ENCODE measurements at places on chromosomes 2 and 18. TPM values are rescaled to one million over a fixed set of nuclear protein-coding genes. Genes with fewer than 3 reads are reported as not detected.
A peak's percentile ranks its signal among the peaks of the same experiment; 100 is the strongest.

DNA sequence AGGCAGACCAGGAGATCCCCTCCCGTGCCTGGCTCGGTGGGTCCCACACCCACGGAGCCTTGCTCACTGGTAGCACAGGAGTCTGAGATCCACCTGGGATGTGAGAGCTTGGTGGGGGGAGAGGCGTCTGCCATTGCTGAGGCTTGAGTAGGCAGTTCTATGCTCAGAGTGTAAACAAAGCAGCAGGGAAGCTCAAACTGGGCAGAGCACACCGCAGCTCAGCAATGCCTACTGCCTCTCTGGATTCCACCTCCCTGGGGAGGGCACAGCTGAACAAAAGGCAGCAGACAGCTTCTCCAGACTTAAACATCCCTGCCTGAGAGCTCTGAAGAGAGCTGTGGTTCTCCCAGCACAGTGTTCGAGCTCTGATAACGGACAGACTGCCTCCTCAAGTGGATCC lies 85.1 kb downstream of the UGP2 start:
- DNase-seq: no peak
- H3K4me1 ChIP-seq: no peaks in the 10 kb centered on the region
- no peak overlapping the region for H3K27ac ChIP-seq
- no peak overlapping the region for H3K4me3 ChIP-seq
- H3K36me3 ChIP-seq: peaks cover 16% of the 10 kb centered on the region

DNA sequence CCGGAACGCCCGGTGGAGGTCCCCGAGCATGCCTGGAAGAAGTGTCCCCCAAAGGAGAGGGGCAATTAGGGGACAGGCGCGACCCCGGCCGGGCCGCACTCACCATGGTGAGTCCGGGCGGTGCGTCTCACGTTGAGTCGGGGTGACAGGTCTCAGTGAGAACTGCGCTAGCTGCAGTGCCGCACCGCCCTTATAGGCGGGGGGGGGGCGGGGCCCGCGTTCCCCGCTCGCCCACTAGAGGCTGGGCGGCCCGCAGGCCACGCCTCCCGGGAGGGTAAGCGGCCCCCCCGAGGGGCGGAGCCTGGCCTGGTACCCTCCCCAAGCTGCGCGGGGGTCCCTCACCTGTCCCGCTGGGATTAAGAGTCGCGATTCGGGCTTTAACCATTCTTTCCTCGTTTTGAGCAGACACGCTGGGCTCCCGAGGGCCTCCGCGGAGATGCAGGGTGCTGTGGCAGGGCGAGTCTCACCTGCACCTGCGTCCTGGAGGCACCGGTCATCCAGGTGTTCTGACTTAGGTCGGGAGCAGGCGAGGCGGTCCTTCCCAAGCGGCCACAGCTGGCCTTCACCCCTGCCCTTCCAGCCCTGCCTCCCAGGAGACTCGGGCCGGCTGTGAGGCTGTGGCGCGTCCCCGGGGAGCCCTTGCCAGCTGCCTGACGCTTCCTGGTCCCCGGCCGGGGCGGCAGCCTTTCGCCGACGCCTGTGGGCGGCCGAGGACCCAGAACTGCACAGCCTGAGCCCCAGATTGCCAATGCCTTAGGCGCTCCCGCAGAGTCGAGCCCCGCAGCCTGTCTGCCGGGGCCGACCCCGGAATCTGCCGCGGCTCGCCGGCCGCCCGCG lies at the start of gene TUBA4A:
TSS of gene TUBA4A (minus strand) at position 166 of the 837 bp plus-strand sequence. CDS start at position 106, 60 bp downstream.
- H3K4me1 ChIP-seq: peaks cover 60% of the 10 kb centered on the region
- peak within 1 kb of the TSS; percentile 62 for H3K4me3 ChIP-seq
- peaks cover 2% of the 10 kb centered on the region for H3K27me3 ChIP-seq
- DNase-seq: peak; percentile 58
- no peak within 1 kb of the TSS for H3K27ac ChIP-seq
- no peaks in the 10 kb centered on the region for H3K36me3 ChIP-seq

Gene IRS1
- 8.7 TPM for total RNA-seq

DNA sequence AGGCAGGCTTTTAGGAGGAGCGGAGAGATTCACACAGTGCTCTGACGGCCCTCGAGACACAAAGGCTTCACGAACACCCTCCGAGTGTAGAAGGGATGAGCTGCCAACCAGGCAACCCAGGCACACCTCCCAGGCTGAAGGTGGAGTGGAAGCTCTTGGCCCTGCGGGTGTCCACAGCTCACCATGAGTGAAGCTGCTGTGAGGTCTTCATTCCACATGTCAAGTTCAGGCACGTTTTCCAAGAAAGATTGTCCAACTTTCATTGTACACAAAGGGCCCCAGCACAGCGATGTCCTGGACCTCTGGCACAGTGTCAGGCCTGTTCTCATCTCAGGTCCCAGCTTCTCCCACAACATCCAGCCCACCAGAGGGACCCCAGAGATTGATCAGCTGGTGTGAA lies 13.4 kb downstream of the PARD6G start:
- DNase-seq: no peak
- H3K36me3 ChIP-seq: no peaks in the 10 kb centered on the region
- H3K4me1 ChIP-seq: peaks cover 14% of the 10 kb centered on the region
- no peak overlapping the region for H3K27ac ChIP-seq
- no peaks in the 10 kb centered on the region for H3K27me3 ChIP-seq

GRCh38 chr2:73979686-73980085 lies 5.0 kb upstream of the TET3 start:
- H3K36me3 ChIP-seq: no peaks in the 10 kb centered on the region
- no peak overlapping the region for H3K4me3 ChIP-seq
- peak; percentile 35 for DNase-seq
- no peak overlapping the region for H3K27ac ChIP-seq
- H3K4me1 ChIP-seq: peaks cover 47% of the 10 kb centered on the region

Gene FAM228A
- not detected for total RNA-seq

DNA sequence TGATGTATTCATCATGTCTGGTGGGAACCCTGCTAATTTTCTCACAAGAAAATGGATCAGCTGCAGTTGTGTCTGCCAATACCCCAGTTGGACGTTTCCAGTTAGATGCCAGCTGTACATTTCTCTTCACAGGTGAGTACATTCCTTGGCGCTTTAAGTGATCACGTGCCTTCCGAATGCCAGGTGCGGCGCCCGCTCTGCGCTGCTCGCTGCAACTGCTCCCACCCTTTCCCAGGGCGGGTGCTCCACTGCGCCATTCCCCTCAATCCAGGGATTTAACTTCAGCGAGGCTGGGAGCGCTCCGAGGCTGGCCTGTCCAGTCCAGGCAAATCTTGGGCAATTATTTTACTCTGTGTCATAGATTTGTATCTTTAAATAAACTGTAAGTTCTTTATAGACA lies 225.0 kb upstream of the RAB6C start:
- H3K4me3 ChIP-seq: no peak overlapping the region
- no peak overlapping the region for H3K27ac ChIP-seq
- DNase-seq: no peak
- peaks cover 57% of the 10 kb centered on the region for H3K27me3 ChIP-seq

DNA sequence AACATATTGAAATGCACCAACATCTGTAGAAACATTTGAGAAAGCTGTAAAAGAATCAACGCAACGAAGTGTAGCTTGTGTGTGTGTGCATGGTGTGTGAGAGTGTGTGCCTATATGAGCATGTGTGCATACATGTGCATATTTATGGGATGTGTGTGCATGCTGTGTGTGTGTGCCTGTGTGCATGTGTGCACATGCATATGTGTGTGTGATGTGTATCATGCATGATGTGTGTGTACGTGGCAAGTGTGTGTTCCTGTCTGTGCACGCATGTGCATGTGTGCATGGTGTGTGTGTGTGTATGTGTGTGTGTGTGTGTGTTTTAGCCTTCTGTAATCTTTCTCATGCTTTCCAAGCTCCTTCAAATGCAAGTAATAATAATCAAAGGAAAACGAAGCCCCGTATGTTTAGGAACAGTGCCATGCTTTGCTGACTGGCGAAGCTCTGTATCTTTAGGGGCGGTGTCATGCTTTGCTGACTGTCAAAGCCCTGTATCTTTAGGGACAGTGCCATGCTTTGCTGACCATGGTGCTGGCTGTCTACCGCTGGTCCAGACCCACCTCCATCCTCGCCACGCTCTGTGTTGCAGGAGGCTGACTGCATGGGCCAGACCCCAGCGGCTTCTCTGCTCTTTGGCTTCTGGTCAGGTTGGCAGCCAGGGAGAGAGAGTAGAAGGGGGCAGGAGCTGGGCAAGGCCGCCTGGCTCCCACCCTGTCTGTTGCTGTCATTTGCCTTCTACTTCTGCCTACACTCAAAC lies 129.2 kb downstream of the ASB1 start:
- H3K4me1 ChIP-seq: peaks cover 9% of the 10 kb centered on the region
- H3K4me3 ChIP-seq: no peak overlapping the region
- H3K27me3 ChIP-seq: no peaks in the 10 kb centered on the region
- no peak overlapping the region for H3K27ac ChIP-seq
- H3K36me3 ChIP-seq: no peaks in the 10 kb centered on the region

DNA sequence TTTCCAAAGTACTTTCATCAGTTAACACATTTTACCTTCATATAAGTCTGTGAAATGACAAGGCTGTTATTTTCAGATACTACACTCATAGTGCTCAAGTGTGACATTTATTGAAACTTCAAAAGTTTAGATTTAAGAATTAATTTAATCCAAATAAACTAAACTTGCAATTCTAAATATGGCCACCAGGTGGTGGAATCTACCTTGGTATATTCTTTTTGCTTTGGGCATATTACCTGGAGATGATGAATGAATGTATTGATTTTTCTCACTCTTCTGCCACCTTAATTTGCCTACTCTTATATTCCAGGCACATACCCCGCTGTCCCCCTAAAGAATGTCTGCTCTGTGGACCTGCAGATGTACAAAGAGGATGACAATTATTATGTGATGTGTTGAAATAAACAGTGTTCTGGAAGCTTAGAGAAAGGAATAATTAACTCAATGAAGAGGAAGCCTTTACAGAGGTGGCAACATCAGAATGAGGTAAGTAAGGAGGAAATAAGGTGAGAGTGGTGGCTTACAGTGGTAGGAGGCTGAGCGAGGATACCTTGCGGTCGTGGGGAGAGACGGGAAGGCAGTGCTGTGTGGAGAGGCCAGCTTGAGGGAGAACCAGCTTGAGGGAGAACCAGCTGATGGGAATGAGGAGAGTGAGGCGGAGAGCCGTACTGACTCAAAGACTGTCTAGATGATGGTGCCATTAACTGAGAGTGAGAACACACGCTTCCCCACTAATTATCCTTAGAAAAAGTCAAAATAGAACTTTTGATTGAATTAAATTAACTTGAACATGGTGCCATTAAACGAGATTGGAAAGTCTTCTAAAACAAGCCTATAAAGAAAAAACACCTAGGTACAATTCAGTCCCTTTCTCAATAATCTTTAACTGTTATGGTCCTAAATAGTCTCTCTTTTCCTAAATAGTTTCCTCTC lies 179.5 kb downstream of the CELF4 start:
- H3K27ac ChIP-seq: no peak overlapping the region
- DNase-seq: peak; percentile 13
- no peaks in the 10 kb centered on the region for H3K4me1 ChIP-seq

- H3K4me3 ChIP-seq: no peak overlapping the region
- peaks cover 80% of the 10 kb centered on the region for H3K4me1 ChIP-seq
- H3K27me3 ChIP-seq: no peaks in the 10 kb centered on the region
- H3K36me3 ChIP-seq: no peaks in the 10 kb centered on the region
- H3K27ac ChIP-seq: peak overlapping the region; percentile 97
Measured at GRCh38 chr2:226158940-226159339, 640.7 kb downstream of the IRS1 start.

DNA sequence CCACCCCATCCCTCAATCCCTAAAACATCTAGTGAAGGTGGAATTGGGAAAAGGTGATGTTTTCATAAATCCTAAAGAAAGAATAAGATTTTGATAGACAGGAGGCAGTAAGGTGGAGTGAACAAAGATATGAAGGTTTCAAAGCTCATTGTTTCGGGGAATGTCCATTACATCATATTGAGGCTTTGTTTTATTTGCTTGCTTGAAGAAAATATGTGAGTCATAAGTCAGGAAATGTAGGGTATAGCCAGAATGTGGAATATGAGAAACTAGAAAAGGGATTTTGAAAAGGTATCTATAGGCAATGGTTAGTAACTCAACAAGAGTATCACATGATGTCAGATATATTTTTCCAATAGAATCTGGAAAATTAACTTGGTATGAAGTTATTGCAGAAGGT lies 1178.5 kb upstream of the ACVR2A start:
- no peaks in the 10 kb centered on the region for H3K4me1 ChIP-seq
- DNase-seq: no peak
- no peak overlapping the region for H3K4me3 ChIP-seq
- H3K27me3 ChIP-seq: no peaks in the 10 kb centered on the region
- no peak overlapping the region for H3K27ac ChIP-seq

GRCh38 chr2:231785822-231786176 lies 446 bp upstream of the COPS7B start:
- peaks cover 62% of the 10 kb centered on the region for H3K4me1 ChIP-seq
- DNase-seq: no peak
- H3K4me3 ChIP-seq: peak overlapping the region; percentile 94
- no peaks in the 10 kb centered on the region for H3K27me3 ChIP-seq

DNA sequence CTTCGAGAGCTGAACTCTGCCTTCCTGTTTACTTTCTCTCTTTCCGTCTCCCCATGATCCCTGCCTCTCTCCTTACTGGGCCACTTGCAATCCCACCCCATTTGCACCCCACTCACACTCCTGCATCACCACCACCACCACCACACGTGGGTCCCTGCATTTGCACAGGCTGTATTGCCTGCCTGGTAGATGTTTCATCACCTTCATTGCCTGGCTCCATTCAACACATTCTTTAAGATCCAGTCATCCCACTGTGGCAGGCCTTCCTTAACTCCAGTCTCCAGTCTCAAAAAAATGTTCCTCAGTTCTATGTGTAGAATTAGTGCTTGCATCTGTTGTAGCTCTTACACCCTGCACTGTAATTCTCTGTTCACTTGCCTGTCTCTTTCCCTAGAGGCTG lies 13.9 kb downstream of the NOSTRIN start:
- no peak overlapping the region for H3K27ac ChIP-seq
- H3K36me3 ChIP-seq: no peaks in the 10 kb centered on the region
- DNase-seq: no peak
- no peaks in the 10 kb centered on the region for H3K27me3 ChIP-seq
- no peak overlapping the region for H3K4me3 ChIP-seq
- H3K4me1 ChIP-seq: peaks cover 12% of the 10 kb centered on the region

- no peak overlapping the region for H3K4me3 ChIP-seq
- no peak for DNase-seq
- no peaks in the 10 kb centered on the region for H3K4me1 ChIP-seq
- no peaks in the 10 kb centered on the region for H3K27me3 ChIP-seq
Measured at GRCh38 chr2:124959581-124959980, 934.5 kb downstream of the CNTNAP5 start.

DNA sequence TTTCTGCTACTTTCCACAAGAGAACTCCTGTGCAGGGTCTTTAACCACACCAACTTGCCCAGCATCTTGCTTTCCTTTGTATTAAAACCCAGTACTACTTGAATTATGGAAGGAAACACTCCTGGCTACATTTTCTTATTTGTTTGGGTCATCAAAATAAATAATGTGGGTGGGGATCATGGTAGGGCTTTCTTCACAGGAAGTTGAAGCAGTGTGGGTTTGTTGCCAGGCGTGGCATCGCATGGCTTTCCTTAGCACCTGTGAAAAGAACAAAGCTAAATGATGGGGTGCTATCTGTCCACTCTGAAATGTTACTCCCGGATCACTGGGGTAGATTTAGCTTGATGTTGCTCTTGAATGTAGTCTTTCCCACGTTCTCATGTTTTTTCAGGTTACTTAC lies 18.7 kb downstream of the ARHGAP25 start:
- H3K4me3 ChIP-seq: no peak overlapping the region
- H3K27me3 ChIP-seq: peaks cover 17% of the 10 kb centered on the region
- DNase-seq: no peak
- H3K36me3 ChIP-seq: no peaks in the 10 kb centered on the region
- H3K4me1 ChIP-seq: no peaks in the 10 kb centered on the region
